ENCODE measurements at places on chromosomes 12 and 14.

GRCh38 chr14:54493293-54493692, 4.5 kb upstream of the GMFB start:
- no peak for DNase-seq

DNA sequence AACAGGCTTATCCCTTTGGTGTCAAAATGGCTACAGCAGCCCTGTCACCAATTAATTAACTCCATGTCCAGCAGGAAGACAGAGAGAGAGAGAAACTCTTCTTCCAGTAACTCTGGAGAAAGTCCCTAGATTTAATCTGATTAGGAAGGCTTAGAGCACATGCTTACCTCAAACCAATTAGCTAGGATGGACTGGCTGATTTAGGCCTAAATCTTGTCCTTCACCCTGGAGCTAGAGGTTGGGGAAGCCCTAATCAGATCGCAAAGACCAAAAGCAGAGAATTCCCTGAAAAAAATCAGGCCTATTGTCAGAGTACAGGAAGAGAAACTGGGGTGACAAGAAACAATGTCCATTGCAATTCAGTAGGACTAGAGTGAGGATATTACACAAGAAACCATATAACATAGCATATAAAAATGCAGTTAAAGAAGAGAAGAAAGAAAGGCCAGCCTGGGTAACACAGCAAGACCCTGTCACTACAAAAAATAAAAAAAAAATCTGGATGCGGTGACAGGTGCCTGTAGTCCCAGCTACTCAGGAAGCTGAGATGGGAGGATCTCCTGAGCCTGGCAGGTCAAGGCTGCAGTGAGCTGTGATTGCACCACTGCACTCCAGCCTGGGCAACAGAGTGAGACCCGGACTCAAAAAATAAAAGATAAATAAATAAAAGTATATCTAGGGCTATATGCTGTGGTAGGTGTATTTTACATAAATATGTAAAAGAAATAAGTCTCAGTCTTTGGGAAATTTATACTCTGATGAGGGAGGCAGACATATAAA, 34.9 kb upstream of the TUBA1A start:
- no peak for DNase-seq

GRCh38 chr12:991350-992333, 619 bp downstream of the ERC1 start:
- DNase-seq: no peak

GRCh38 chr14:58549105-58549757, 88.5 kb upstream of the DACT1 start:
- DNase-seq: no peak

GRCh38 chr14:24880689-24881088, 169.3 kb downstream of the STXBP6 start:
- DNase-seq: no peak
